EL (cell line): ENCODE measurements at places on chromosomes 1 and 21.

DNA sequence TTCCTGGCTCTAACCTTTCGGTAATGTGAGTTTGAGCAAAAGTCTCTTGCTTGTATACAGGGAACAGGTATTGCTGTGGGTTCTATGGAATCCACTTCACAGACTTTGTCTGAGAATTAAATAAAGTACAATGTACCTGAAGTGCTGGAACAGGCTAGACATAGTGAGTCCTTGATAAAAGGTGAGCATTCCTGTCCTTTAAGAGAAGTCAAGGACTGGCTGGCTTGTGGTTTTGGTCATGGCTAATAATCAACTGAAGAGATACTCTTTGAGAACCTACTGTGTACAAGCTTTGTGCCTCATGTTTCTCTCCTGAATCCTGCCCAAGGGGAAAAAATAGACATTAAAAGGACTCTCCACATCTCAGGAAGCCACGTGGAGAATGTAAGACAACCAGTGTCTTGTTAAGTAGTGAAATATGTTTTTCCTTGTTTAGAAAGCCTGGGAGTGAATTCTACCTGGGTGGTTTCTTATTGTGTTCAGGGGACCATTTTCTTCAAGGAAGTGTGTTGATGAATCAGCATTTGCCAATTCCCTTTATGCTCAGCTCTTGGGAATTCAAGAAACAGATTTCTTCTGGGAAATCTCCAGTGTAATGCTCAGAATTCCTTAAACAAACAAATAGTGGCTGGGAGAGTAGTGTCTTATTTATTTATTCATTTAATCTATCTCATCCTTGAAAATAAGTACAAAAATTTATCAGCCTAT lies 55.2 kb upstream of the PLD5 start:
- DNase-seq = no peak

DNA sequence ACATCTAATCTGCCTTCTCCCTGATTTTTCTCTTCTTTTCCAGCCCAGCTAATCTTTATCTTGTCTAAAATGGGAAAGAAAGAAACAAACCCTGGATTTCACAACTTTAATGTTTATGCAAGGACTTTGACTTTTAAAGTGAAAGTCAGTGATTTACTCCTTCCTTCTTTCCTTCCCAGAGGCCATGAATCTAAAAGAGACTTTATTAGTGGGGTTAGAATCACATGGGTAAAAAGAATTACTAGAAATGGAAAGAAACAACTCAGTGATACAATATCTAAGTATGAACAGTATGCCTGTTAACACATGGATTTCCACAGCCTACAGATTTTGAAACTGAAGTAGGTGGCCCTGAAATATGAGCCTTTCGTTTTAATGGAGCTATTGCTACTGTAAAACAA lies 59.8 kb upstream of the KCNK2 start:
- peak; percentile 30 for DNase-seq

GRCh38 chr1:95017775-95018174 lies 55.0 kb downstream of the ALG14 start:
- no peak for DNase-seq

DNA sequence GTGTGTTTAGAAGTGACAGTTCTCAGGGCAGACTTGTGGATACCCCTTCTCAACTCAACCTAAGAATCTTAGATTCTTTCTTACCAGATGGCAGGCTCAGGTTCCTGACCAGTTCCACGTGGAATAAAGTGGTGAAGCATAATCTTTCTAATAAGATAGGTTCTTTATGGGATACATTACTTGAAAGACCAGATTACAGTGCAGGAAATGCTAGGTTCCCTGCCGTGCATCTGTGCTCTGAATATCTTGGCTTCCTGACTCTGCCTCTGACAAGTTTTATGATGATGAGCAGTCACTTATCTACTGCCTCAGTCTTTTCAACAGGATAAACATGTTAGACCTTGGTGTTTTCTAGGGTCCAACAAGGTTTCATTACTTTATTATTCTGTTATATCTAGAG lies 207.9 kb upstream of the CACYBP start:
- no peak for DNase-seq
